ENCODE measurements at places on chromosomes 4 and X.

GRCh38 chrX:47093248-47093647, 15.0 kb downstream of the RGN start:
- no peak for DNase-seq

- DNase-seq, result no peak
Measured at GRCh38 chr4:5040856-5041620, 10.2 kb upstream of the STK32B start.

DNA sequence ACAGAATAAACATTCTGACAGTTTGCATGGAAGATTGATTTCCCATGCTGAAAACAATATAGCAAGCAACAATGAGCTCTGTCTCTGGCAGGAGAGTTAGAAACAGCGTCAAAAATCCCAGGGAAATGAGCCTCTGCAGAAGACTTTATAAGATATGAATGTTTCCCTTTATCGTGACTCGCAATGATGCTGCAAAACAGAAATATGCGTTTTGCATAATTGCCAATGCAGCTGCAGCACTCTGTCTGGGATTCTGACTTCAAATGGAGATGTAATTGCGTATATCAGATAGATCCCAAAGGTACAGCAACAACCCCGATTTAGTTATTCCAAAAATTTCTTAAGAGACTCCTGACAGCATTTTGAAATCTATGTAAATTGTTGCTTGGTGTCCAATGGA, 702.4 kb upstream of the EPHA5 start:
- no peak for DNase-seq

DNA sequence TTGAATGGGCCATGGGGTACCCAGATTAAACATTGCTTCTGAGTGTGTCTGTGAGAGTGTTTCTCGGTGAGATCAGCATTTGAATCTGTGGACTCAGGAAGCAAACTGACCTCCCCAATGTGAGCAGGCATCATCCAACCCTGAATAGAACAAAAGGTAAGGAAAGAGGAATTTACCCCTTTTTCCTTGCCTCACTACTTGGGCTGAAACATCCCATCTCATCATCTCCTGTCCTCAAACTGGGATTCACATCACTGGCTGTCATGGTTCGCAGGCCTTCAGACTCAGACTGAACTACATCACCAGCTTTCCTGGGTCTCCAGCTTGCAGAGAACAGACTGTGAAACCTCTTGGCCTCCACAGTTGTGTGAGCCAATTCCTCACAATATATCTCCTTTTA, 47.1 kb downstream of the TEC start:
- DNase-seq, result no peak

DNA sequence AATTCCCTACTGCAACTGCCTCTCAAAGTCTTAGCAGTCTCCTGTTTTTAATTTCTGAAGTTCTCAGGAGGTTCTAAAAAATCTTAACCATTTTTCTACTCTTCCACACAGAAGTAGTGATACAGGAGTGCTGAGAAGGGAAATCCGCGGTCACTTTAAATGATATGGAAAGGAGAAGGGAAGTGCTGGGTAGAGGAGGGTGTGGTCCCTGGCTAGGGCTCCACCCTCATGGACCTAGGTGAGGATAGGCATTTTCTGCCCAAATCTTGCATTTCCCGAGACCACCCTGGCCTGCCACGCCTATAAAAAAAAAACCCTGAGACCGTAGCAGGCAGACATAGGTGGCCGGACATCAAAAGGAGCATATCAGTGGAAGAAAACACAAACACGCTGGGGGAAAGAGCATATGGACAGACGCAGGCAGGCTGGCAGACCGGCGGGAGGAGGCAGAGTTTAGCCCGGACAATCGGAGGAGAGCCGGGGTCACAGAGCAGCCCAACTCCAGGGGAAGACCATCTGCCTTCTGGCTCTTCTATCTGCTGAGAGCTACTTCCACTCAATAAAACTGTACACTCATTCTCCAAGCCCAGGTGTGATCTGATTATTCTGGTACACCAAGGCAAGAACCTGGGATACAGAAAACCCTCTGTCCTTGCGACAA, 85.7 kb downstream of the POU3F4 start:
- no peak for DNase-seq

- no peak for DNase-seq
Measured at GRCh38 chr4:153724606-153725005, 35.2 kb downstream of the RNF175 start.

DNA sequence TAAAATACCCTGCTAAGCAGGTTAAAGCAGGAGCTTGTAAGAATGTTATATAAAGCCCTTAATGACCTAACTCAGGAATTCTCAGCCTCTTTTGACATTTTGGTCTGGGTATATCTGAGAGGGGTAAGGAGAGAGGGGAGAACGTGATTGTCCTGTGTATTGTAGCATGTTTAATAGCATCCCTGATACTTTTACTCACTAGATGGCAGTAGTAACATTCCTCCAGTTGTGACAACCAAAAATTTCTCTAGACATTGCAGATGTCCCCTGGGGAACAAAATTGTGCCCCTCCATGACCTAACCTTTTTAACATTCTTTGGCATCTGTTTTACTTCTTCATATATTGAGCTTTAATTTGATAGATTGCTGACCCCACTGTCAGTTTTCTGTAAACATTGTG, 17.9 kb downstream of the SMARCA5 start:
- DNase-seq, result peak; percentile 12

DNA sequence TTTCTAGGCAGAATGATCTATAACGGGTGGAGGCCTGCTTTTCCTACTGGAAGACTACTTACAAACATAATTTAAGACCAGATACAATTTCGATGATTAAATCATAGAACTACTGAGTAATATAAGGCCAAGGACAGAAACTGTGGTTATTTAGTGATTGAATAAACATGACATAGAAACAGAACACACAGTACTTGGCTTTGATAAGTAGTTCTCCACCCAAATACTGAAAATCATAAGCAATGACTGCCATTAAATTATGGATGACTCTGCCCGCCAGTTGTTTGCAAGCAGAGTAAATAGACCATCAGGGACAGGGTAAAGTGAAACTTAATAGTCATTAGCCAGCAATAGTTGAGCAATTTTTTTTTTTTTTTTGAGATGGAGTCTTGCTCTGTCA, 17.2 kb upstream of the SMIM14 start:
- DNase-seq, result no peak

DNA sequence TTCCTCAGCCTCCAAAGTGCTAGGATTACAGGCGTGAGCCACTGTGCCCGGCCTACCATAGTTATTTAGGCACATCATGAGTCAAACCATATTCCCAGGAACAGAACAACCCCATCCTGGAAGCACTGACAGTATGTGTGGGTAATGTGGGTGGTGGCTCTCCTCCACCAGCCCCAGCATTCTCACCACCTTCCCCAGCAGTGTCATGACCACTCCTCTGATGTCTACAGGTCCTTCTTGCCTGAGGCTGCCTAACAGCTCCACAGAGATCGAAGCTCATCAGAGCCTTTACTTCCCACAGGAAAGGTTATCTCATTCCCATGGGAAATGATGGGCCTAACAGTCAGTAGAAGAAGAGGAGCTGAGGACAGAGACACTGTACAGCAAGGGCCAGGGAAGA, 129.5 kb upstream of the GPC4 start:
- no peak for DNase-seq

GRCh38 chr4:140856621-140857062, 100.5 kb upstream of the TBC1D9 start:
- DNase-seq, result no peak

- no peak for DNase-seq
Measured at GRCh38 chr4:145847764-145848163, 90.9 kb downstream of the ZNF827 start.

DNA sequence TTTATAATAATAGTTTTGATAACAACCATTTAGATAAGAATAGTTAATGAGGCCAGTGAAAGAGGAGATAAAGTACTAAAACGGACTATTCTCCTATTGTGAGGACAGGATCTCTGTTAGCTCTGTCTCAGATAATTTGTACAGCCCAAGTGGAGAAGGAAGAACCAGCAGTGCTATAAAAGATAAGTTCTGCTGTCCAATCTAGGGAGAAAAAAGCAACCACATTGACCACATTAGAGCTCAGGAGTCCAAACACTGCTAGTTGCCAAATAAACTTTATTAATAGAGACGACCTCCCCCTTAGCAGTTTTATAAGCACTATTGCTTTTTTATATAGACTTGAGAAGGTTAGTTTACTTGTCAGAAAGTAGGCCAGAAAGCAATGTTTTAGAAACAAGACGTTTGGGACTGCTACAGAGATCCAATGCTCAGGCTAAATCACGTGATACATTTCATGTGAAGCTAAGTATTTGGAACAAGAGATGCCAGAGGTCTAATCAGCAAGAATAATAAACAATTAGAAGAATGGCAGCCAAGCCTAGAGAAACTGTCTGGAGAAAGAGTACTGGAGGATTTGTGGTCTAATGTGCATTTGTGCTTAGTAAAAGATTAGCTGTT, 15.9 kb downstream of the IL15 start:
- DNase-seq, result peak; percentile 11

- no peak for DNase-seq
Measured at GRCh38 chr4:170697845-170698244, 608.1 kb upstream of the AADAT start.

DNA sequence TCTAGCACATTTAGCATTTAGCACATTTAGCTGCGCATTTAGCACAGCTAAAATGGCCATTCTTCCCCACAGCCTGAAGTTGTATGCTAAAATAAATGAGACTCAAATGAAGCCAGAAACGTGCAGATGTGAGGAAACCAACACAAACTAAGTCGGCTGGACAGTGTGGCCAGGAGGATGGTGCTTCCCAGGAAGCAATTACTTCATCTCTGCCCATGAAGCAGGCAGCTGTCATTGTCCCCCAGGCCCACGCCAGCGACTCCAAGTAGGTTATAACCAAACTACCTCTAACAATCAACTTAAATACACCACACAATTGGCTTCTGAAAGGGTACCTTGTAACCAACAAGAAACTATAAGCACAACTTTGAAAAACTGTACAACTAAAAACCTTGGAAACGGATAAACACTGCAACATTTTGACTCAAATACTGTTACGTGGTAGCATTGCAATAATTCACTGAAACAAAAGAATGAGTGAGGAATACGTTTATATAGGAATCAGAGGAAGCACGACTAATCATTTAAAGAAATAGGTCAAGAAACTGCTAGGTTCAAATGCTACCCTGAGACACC, 39.2 kb downstream of the AFAP1 start:
- DNase-seq, result no peak

GRCh38 chrX:39149761-39150160, 348.5 kb downstream of the MID1IP1 start:
- peak; percentile 56 for DNase-seq

GRCh38 chr4:1792832-1793495, at the start of gene FGFR3:
TSS of gene FGFR3 (plus strand) at chr4:1793293. CDS start at chr4:1793935, 642 bp downstream.
- DNase-seq, result peak; percentile 94

GRCh38 chr4:89823416-89823815, 13.5 kb downstream of the SNCA start:
- DNase-seq, result no peak

GRCh38 chrX:73068467-73069364, 10.6 kb downstream of the PABPC1L2A start:
- DNase-seq, result no peak

GRCh38 chr4:17712166-17712565, 69.3 kb downstream of the FAM184B start:
- no peak for DNase-seq

DNA sequence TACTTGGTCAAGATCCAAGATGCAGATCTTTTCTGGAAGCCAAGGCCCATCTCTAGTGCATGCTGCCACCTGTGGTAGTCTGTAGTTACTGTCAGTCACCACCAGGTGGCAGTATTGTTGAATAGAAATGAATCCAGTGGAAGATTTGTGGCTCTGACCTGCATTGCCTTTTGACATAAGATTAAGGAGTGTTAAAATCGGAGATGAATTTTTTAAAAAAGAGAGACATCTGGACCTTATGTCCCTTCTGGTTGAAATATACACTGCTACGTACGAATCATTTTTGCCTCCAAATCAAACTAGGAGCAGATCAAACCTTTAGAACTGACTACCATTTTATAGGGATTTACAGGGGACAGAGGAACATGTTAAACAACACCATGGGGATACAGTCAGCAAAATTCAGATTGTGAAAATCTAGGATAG, 46.9 kb upstream of the RHOH start:
- DNase-seq, result peak; percentile 51

DNA sequence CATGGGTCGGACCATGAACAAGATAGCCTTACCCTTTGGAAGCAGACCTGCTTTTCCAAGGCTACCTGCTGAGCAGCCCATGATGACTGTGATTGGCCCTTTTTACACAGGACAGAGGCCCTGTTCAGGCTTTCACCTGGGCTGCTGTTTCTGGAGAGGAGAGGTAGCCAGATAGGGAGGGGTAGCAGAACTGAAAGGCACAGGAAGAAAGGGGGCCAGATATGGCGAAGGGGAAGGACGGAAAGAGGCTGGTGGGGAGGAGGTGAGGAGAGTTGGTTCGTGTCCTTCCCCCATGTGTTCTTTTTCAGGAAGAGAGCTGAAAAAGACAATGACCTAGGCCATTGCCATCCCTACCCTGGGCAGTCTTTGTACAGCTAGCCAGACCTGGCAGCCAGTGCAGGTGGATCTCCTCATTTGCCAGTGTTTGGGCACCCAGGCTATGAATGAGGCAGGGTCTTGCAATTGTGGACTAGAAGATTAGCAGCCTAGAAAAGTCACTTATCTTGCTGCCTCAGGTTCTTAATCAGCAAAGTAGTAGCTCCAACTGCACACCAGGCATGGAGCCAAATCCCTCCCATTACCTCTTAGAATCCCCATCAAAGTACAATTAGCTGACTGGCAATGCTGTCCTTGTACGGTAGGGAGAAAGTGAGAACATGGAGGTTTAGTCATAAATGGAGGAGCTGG, 139.6 kb downstream of the AMMECR1 start:
- DNase-seq, result no peak

GRCh38 chr4:76856243-76857073, 41.5 kb downstream of the SOWAHB start:
- DNase-seq, result peak; percentile 31

- DNase-seq, result peak; percentile 74
Measured at GRCh38 chrX:108165383-108166111, 74.0 kb downstream of the ATG4A start.
